ENCODE measurements at places on chromosomes 5 and 9. TPM values are rescaled to one million over a fixed set of nuclear protein-coding genes. Genes with fewer than 3 reads are reported as not detected.

The IL9 gene
- not detected for total RNA-seq

The SUSD3 gene
- 1.3 TPM for total RNA-seq

The NOXA1 gene
- total RNA-seq: 0.84 TPM

The TMEM171 gene
- total RNA-seq: 3.0 TPM

The NRG2 gene
- not detected for total RNA-seq

The SMIM15 gene
- 69.9 TPM for total RNA-seq

The PCDHGA12 gene
- 3.6 TPM for total RNA-seq

The FGD3 gene
- total RNA-seq: 0.41 TPM

The OR2V2 gene
- total RNA-seq: not detected

The ANKHD1 gene
- total RNA-seq: 80.4 TPM
